ENCODE measurements at places on chromosomes 2 and 18. TPM values are rescaled to one million over a fixed set of nuclear protein-coding genes. Genes with fewer than 3 reads are reported as not detected.

- DNase-seq, result no peak
- no peaks in the 10 kb centered on the region for H3K4me1 ChIP-seq
- no peaks in the 10 kb centered on the region for H3K36me3 ChIP-seq
Observed at GRCh38 chr2:203759690-203760365, 53.4 kb downstream of the CD28 start.

GRCh38 chr2:11480859-11481258 is 14.9 kb upstream of the E2F6 start:
- H3K36me3 ChIP-seq, result no peaks in the 10 kb centered on the region
- peaks cover 11% of the 10 kb centered on the region for H3K4me1 ChIP-seq
- no peak overlapping the region for H3K27ac ChIP-seq
- H3K4me3 ChIP-seq, result no peak overlapping the region

- no peak overlapping the region for H3K27ac ChIP-seq
- H3K4me3 ChIP-seq, result no peak overlapping the region
- H3K36me3 ChIP-seq, result no peaks in the 10 kb centered on the region
- no peaks in the 10 kb centered on the region for H3K27me3 ChIP-seq
Observed at GRCh38 chr18:52816121-52816520, 476.1 kb downstream of the DCC start.

Gene GAREM2
- total RNA-seq, result 0.49 TPM

Measured in upper lobe of left lung (tissue), 6 donors.